T-cell (primary cell): ENCODE measurements at places on chromosomes 7 and 10.

- H3K27ac ChIP-seq = no peak overlapping the region
- DNase-seq = no peak
- H3K4me3 ChIP-seq = no peak overlapping the region
- H3K4me1 ChIP-seq = no peaks in the 10 kb centered on the region
Observed at GRCh38 chr7:89027781-89028180, 232.2 kb upstream of the TEX47 start.

DNA sequence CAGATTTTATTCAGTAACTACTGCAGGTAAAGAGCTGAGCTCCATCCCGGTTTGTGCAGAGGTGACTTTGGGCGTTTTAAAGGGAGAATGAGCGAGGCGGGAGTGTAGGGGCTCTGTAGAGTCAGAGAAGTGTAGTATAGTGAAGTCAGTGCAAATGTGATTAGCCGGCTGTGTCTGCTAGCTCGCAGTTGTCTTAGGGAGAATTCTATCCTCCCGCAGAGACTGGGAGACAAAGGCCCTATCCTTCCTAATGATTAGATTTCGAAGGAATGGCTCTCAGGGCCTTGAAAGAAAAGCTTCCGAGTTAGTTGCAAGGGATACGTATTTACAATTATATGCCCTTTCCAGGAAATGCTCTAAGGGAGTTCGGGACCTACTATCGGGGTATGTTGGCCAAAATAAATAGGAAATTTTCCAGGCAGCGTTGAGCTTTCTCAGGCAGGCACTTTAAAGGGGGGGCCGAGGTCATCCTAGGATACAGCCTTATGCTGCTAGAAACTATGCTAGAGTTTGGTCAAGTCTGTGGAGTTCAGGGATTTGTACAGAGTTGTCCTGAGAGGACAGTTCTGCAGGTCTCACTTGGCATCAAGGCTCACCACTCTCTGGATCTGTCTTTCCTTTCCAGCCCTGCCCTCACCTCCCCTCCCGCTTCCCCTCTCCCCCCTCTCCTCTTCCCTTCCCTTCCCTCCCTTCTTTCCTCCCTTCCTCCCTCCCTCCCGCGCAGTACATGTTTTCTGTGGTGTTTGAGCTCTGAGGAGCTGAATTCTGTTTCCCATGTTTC, 825 bp downstream of the MRPL32 start:
- peak overlapping the region; percentile 86 for H3K27ac ChIP-seq
- peaks cover 25% of the 10 kb centered on the region for H3K36me3 ChIP-seq
- peaks cover 24% of the 10 kb centered on the region for H3K4me1 ChIP-seq
- no peaks in the 10 kb centered on the region for H3K27me3 ChIP-seq
- H3K4me3 ChIP-seq = peak overlapping the region; percentile 100

DNA sequence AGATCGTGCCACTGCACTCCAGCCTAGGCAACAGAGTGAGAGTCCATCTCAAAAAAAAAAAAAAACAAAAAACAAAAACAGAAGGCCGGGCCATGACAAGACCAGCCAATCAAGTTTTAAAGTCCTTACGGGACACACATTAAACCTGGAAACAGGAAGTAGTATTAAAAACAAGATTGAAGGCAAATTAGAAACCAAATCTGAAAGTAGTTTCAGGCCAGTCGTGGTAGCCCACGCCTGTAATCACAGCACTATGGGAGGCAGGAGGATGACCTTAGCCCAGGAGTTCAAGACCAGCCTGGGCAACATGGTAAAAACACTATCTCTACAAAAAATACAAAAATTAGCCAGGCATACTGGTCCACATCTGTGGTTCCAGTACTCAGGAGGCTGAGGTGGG, 18.1 kb downstream of the PSAP start:
- H3K4me1 ChIP-seq = no peaks in the 10 kb centered on the region
- no peaks in the 10 kb centered on the region for H3K27me3 ChIP-seq
- no peak overlapping the region for H3K4me3 ChIP-seq
- DNase-seq = no peak
- peaks cover 35% of the 10 kb centered on the region for H3K36me3 ChIP-seq

DNA sequence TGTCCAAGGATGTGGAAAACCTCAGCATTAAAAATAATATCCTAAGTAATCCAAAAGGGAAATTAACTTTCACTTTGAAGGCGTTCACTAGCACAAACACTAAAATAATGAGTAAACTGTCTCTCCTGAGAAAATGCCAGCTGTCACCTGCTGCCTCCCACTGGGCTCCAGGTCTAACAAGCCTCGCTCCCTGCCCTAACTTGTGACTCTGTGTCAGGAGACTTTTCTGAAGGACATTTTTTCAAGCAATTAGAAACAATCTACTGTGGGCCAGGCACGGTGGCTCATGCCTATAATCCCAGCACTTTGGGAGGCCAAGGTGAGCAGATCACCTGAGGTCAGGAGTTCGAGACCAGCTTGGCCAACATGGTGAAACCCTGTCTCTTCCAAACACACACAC, 72.8 kb upstream of the GLCCI1 start:
- H3K4me1 ChIP-seq = no peaks in the 10 kb centered on the region
- H3K27me3 ChIP-seq = no peaks in the 10 kb centered on the region
- no peak overlapping the region for H3K4me3 ChIP-seq
- no peak overlapping the region for H3K27ac ChIP-seq
- H3K36me3 ChIP-seq = no peaks in the 10 kb centered on the region

DNA sequence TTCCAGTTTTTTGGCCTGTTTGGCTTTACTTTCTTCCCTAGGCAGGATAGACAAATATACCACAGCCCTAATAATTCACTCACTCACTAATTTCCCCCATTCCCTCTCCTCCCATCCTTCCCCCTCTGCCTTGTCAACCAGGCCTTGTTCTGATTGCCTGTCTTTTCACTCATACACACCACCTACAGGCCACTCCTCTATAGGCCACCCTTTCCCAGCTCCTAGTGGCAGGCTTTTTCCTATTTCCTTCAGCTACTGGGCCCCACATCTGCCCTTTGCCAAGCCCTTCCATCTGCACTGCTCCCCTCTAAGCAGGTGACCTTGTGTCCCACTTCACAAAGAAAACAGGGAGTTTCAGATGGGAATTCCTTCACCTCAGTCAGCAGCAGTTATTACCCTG, 59.8 kb upstream of the MSRB2 start:
- no peak overlapping the region for H3K4me3 ChIP-seq
- H3K36me3 ChIP-seq = no peaks in the 10 kb centered on the region
- no peak overlapping the region for H3K27ac ChIP-seq
- H3K4me1 ChIP-seq = no peaks in the 10 kb centered on the region

GRCh38 chr7:155746188-155746587, 66.1 kb downstream of the SHH start:
- no peak overlapping the region for H3K27ac ChIP-seq
- no peak for DNase-seq
- H3K36me3 ChIP-seq = peaks cover 5% of the 10 kb centered on the region
- H3K4me1 ChIP-seq = no peaks in the 10 kb centered on the region
